ENCODE measurements at places on chromosomes 4 and X.

GRCh38 chr4:5891563-5892322, 1.1 kb downstream of the CRMP1 start:
- DNase-seq, result no peak

DNA sequence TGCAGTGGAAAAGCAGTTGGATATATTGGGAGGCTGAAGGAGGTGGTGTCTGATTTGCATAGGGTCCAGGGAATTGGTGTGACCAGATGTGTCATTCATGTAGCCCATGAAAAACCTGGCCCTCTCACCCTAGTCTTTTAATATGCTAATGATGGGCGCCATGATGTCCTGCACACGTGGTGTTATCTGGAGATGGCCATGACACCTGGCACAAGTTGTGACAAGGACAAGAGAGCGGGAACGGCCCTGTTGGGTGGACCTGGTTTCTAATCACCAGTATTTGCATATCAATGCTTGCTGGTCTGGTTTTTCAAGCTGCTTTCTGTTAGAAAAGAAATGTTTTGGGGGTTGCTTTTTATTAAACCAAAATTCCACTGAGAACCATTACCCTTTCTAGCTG, 87.4 kb downstream of the ZXDA start:
- DNase-seq, result no peak

DNA sequence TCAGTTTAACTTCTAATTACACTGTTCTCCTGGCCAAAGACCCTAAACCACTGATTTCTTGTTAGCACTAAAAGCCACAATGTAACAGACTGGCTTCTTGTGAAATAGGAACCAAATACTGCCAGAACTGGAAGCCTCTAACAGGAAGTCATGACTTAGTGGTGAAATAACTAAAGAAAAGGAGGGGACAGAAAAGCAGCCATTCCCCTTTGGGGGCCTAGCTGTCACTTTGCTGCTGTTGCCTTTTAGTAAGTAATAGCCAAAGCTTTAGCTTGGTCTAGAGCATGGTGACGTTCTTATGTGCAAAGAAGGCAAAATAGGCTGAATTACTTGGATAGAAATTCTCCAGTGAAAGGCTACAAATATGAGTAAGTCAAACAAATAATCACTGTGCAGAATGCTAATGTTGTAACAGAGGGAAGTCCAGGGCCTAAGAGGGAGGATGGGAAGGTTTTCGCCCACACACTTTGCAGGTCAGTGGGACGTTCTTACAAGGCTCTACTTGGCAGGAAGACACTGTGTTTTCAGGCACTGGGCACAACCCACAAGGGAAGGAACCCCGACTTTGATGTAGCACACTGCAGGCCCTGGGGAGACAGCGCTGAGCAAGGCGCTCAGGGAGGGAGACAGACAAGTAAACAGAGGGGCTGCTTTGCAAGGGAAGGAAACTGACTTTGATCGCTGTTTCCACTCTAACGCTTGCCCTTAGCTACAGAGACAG, 16.7 kb downstream of the GAB3 start:
- no peak for DNase-seq

GRCh38 chrX:41334363-41335197, 618 bp downstream of the DDX3X start:
- DNase-seq, result peak; percentile 78

DNA sequence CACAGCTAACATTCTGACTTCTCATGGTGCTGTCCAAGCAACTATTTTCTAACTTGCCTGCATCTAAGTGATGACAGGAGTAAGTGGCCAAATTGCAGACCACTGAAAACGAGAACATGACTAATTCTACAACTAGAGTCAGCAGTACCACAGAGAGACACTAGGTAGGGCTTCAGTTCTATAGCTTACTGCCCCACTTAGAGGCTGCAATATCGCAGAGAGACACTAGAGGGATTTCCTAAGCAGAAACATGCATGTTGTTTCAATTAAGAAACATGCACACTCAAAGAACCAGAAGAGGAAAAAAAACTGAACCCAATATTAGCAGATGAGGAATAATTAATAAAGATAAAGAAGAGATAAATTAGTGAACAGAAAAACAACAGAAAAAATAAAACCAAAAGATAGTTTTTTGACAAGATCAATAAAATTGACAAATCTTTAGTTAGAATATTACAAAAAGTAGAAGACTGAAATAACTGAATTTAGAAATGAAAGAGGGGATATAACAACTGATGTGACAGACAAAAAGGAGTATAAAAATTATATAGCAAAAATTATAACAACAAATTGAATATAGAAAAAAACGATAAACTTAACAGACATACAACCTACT, 100.8 kb downstream of the SPIN4 start:
- no peak for DNase-seq

DNA sequence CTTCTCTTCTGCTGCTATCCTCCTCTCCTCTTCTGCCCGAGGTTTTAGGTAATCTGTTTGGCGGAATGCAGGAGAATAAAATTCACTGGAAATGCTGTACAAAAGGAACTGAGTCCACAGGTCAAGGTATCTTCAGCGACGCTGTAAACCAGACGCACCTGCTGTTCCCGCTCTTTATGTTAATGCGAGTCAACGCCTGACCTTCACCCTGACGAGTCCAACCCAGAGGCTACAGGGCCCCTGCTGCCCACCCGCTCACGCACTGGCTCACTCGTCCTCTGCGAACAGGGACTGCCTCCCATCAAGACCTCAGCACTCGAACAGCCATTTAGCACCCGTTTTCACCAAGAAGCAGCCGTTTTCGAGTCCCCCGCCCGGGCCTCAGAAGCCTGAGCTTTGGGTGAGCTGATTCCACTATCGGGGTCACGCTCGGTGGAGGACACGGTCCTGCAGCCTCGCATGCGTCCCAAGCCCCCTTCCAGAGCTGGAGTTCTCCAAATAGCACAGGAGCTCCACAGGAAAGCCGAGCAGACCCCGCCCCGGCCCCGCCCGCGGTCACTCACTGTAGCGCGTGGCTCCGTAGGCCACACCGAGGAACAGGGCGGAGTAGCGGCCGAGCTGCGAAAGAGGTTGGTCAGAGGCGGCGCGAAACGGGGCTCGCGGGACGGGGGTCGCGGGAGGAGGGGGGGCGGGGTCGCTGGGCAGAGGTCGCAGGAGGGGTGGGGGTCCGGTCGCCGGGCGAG, 556 bp downstream of the ATP5ME start:
- no peak for DNase-seq

- no peak for DNase-seq
Measured at GRCh38 chrX:28966331-28966730, 379.1 kb downstream of the IL1RAPL1 start.

DNA sequence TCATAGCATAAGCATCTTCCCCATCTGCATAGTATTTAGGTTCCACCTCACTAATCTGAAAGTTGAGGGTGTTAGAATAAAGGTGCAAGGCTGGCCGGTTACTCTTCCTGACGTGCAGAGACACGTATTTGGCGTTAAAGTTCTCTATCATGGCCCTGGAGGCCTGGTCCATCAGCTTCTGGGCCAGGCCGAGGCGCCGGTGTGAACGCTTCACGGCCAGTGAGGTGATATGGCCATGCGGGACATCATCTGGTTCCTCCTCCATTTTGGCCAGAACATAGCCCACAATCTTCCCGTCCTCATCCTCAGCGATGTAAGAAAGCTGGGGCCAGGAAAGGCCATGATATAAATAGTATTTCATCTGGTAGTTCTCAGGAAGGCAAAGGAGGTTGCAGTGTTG, 425 bp downstream of the NAA11 start:
- DNase-seq, result no peak

Measured in mesothelial cell of epicardium (in vitro differentiated cells).